G401 (cell line): ENCODE measurements at places on chromosomes 1 and 21. TPM values are rescaled to one million over a fixed set of nuclear protein-coding genes. Genes with fewer than 3 reads are reported as not detected.

DNA sequence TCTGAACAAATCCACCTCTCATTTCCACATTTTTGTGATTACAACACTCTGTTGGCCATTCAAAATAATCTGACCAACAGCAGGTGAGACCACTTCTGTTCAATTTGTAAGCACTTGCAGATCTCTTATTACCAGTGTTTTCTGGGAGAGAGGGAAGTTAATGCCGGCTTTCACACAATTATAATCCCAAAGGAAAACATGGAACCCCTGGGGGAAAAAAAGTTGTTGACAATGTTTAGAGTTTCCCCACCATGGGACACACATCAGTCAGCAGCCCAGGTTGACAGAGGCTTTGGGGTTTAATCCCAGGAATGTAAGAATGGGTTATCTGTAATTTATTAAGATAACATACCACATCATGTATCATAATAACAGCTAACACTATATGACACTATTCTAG is 68.4 kb upstream of the TNFSF4 start:
- DNase-seq = no peak

GRCh38 chr21:25637851-25638659 is 1.0 kb upstream of the JAM2 start:
- DNase-seq = no peak

Gene TAS1R1
- total RNA-seq = not detected in 2 replicates

- DNase-seq = no peak
These were observed 67.3 kb downstream of the VCAM1 start for GRCh38 chr1:100786870-100787269.

GRCh38 chr1:76330991-76331603 is 256.6 kb downstream of the ST6GALNAC3 start:
- peak; percentile 64 for DNase-seq

Gene SYTL1
- total RNA-seq = 38.2 and 44.0 TPM in 2 replicates

Gene RAVER2
- 20.5 and 21.2 TPM in 2 replicates for total RNA-seq

- peak; percentile 72 for DNase-seq
These were observed 41.0 kb upstream of the DR1 start for GRCh38 chr1:93304716-93305138.

GRCh38 chr1:64703600-64703999 is 41.3 kb upstream of the RAVER2 start:
- no peak for DNase-seq

GRCh38 chr21:41510500-41510899 is 2.5 kb upstream of the TMPRSS2 start:
- DNase-seq = no peak

DNA sequence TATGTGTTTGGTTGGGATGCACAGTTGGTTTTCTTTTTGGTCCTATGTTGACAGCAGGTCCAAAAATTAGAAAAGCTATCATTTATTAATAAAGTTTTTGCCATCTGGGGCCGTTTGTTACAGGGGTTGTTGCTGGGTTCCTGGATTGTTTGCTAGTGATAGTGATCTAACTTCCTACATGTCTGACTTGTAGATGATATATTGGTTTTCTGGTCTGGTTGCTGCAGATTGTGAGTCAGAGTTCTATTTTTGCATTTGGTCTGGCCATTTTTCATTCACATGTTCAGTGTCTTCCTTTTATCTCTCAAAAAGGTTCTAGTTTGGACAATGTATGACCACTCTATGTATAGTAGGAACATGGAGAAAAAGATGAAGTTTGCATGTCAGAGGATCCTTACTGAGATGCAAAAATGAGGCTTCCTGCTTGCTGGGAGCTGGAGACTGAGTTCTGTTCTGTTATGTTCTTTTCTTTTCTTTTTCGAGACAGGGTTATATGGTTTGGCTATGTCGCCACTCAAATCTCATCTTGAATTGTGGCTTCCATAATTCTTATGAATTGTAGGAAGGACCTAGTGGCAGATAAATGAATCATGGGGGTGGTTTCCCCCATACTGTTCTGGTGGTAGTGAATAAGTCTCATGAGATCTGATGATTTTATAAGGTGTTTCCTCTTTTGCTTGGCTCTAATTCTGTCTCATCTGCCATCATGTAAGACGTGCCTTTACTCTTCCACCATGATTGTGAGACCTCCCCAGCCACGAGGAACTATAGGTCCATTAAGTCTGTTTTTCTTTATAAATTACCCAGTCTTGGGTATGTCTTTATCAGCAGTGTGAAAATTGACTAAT is 4.2 kb upstream of the NVL start:
- no peak for DNase-seq

Gene HES5
- not detected in 2 replicates for total RNA-seq
